Amygdala (tissue), 56 donors: ENCODE measurements at places on chromosomes 1 and 21.

- no peak for DNase-seq
Observed at GRCh38 chr1:159896546-159896930, 3.4 kb downstream of the CFAP45 start.

- DNase-seq: peak; percentile 60
Observed at GRCh38 chr1:12208764-12209494, 20.9 kb upstream of the VPS13D start.

- peak; percentile 63 for DNase-seq
Observed at GRCh38 chr1:30748699-30749401, 8.7 kb downstream of the LAPTM5 start.

- no peak for DNase-seq
Observed at GRCh38 chr1:21492356-21492625, 16.9 kb upstream of the ALPL start.

GRCh38 chr1:12601700-12602658 is 16.0 kb downstream of the DHRS3 start:
- no peak for DNase-seq

DNA sequence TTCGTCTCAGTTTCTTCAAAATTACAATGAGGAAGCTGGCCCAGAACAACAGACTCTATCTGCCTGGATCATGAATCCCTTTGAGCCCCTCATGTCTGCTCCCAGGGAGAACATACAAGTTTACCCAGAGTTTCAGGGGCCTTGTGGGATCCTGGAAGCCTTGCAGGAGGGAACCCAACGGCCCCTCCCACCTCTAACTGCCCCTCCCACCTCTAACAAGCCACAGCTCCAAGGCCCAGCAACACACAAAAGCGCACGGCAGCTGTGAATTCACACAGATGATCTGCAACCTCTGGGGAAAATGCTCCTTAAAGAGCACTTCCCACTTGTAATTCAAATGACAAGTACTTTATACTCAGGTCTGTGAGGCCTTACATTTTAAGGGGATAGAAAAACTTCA is 113.3 kb downstream of the NPHP4 start:
- DNase-seq: no peak

DNA sequence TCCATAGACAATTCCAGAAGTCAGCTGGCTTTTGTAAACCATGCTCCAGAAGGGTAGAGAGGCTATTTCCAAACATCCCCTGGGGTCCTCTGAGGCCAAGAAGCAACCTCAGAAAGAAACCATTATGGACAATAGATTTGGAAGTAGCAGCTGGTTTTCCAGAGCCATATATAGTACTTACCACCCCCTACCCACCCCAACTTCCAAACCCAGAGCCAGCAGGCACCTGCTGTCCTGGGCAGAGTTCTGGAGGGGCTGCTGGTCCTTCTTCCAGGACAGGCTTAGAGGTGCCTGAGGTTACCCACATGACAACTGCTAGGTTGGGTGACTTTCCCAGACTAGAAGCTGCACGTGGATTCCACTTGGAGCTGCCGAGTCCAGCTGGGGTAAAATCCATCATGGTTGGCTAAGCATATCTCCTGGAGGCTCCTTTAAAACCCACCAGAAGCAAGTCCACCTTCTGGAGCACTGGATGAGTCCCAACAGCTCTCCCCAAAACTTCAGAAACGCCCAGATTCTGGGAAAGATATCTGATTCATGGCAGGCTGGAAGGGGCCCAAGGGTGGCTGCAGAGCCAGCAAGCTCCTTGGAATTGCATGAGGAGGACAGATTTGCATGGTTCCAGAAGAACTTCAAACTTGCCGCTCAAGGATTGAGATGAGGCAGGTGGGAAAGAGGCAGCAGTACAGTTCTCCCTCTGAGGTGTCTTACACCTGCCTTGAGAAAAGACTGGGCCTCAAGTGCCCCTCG is 5.8 kb downstream of the MYCL start:
- no peak for DNase-seq

DNA sequence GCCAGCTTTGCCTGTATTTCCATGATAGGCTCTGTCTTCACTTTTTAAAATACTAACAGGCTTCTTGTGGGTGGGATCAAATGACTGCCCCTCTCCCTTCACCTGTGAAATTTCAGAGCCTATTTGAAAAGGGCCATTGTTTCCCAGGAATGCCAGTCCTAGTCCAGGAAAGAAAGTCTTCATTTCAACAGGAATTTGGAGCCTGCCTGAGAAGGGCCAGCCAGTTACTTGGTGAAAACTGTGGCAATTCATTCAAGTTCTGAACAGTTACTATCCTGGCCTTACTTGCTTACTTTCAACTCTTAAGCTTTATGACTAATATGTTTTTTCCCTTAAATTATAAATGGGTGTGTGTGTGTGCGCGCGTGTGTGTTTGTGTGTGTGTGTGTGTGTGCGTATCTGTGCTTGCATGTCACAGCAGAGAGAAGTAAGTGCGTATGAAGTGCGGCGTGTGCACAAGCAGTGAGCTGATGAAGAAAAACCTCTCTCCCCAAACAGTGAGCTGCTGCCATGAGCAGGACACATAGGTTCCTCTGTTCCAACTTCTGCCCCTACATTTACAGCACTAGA is 67.5 kb upstream of the RNPC3 start:
- no peak for DNase-seq

DNA sequence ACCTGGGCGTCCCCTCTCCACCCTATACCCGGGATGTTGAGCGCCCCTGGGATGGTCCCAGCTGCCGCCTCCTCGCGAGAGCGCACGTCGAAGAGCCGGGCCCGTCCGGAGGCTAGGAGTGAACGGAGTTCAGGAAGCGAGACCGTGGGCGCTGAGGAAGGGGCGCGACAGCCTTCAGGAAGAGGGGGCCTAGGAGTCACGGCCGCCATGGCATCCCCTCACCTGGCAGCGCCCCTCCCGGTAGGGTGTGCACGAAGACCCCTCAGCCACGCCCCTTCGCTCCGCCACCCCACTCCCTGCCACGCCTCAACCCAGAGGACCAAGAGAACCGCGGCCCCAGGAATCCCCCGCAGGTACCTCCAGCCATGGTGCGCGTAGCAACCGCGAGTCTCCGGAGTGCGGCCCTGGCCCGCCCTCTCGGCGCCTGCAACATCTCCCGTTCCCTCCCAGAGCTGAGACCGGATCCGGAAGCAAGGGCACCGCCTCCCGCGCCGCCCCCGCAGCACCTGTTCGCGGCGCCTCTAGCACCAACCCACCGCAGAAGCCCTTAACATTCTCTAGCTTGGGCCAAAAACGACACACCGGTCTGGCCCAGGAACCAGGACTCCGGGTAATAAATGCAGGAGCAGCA is at the start of gene TSTD1:
TSTD1 (minus strand) TSS at position 442 of the 631 bp plus-strand sequence; CDS start at position 367, 75 bp downstream.
- DNase-seq: no peak

DNA sequence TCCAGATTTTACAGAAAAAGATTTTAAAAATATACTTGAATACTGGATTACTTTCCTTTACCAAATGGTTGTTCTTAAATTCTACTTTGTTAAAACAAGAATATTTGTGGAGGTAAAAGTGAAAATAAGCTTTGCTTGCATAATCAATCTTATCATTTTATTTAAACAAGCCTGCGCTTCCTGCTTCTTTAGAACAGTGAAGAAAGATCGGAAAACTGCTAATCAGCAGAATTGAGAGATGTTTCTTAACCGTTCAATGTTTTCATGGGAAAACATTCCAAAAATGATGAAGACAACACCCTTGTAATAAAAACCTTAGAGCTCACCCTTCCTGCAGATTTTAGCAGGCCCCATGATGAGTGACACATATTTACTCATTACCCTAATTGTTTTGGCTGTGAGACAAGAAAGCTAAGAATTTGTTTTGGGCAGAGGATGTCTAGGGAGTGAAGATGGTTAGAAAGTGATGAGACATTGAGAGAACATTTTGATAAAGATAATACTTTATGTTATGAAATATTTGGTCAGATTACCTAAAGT is 72.6 kb downstream of the TPR start:
- no peak for DNase-seq

DNA sequence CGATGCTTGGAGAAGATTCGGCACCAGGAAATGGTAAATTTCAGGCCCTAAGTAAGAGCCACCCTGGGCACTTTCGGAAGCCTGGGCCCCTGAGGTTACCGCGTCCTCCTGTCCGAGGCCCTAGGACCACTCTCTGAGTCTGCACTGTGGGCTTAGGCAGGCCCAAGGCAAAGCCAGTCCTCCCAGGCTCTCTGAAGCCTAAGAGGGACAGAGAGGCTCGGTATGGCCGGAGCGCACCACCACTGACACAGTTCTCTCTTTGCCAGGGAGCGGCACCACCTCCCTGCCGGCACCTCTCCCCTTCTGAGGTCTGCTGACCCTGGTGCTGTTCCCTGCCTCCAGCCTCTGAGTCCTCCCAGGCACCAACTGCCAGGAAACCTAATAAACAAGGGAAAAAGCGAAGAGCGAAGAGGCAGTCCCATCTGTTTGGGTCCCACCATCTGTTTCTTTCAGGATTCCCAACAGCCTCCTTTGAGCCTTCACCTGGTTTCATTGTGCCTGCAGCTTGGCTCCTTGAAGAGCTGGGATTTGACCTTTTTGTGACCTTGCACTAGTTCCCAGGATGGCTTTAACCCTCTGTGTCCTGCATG is 57.7 kb downstream of the VWA5B1 start:
- no peak for DNase-seq

GRCh38 chr1:53371851-53372250 is 44.0 kb upstream of the LRP8 start:
- no peak for DNase-seq

DNA sequence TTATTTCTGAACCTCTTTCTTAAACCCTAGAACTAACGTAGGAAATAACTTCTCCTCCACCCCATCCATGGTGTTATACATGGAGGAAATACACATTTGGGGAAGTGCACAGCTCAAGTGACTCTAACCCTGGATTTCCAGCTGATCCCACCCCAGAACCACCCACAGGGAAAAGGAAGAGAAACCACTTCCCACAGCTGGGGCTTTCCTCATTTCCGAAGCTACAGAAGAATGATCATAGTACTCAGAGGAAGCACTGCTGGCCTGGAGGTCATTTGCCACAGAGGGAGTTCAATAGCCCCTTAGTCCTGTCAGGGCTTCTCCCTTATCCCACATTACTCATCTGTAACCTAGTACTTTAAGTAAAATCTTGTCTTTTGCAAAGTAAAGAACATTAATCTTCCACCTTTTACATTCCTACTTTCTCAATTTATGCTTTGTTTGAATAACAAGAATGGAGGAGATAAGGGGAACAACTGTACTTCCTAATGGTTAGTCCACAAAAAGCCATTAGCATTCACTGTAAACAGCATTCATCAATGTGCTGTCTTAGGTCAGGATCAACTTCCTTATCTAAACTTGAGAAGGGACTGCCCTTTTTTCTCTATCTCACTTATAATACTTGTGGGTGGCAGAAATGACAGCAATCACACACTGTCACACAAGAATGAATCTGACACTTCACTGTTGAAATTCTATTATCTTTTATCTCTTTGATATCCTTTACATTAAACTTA is 63.0 kb upstream of the RGS1 start:
- DNase-seq: no peak

GRCh38 chr1:234072793-234073192 is 168.3 kb downstream of the SLC35F3 start:
- DNase-seq: no peak

DNA sequence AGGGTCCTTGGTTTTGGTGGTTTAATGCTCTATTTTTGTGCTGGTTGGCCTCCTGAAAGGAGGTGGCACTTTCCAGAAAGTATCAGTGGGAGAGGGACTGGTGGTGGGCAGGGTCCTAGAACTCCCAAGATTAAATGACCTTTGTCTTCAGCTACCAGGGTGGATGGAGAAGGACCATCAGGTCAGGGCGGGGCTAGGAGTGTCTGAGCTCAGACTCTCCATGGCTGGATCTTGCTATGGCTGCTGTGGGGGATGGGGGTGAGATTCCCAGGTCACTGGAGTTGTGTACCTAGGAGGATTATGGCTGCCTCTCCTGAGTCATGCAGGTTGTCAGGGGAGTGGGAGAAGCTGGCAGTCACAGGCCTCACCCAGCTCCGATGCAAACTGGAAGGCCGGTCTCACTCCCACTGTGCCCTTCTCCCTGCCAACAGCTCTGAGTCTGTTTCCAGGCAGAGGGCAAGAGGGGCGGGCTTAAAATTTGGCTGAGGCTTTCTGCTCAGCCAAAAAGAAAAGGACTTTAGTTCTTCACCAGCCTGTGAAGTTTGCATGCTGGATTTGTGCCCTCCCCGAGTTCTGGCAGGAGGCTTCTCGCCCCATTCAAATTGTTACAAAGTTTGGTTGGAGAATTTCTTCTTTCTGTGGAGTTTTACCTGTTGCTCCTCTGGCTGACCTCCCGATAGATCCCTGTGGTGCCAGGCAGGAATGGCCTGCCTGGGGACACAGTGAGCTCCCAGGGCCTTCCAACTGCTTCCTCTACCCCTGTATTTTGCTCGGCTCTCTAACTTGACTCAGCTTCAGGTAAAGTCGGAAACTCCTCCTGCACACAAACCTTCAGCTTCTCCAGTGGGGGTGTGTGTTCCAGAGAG is 13.1 kb upstream of the KYAT3 start:
- DNase-seq: no peak

GRCh38 chr21:27564684-27565301 is 597.9 kb upstream of the ADAMTS5 start:
- DNase-seq: no peak

GRCh38 chr1:51346086-51346942 is 16.0 kb upstream of the TTC39A start:
- DNase-seq: no peak

- DNase-seq: no peak
Observed at GRCh38 chr1:40944326-40944725, 35.2 kb upstream of the CTPS1 start.

GRCh38 chr1:220281159-220281574 is 8.9 kb upstream of the RAB3GAP2 start:
- DNase-seq: no peak

DNA sequence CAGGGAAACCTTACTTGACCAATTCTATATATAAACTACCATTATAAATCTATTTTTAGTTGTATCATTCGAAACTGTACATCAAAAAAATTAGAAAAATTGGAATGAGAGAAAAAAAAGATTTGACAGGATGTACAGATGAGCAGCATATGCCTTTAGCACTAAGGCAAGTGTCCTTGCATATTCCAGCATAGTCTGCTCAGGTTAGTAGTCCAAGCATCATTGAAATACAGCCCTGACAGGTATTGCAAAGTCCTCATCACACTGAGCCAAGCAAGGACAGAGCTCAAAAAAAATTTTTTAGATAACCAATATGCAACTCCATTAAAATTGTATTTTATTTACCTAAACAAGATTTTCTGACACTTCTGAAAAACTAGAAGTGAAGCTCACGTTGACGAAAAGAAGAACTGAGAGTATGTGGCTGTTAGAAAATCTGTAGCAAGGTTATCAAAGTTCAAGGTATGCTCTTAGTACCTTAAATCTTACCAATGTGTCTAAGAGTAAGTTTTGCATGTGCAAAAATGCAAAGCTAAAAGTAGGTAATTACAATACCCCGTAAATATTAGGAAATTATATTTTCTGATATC is 465.6 kb upstream of the ADGRL4 start:
- no peak for DNase-seq

- no peak for DNase-seq
Observed at GRCh38 chr1:167776616-167777268, 55.0 kb downstream of the MPZL1 start.

DNA sequence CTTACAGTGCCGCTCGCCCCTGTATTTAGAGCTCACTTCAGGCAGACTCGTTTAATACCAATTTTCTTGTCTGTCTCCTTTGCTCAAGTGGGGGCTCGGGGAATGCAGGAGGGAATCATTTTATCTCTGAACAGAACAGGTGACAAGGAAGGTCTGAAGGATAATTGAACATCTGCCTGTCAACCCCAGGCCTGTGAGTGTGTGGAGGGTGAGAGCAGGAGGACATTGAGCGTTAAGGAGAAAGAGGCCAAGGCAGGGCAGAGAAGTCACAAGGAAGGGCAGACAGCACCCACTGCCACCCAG is 9.7 kb upstream of the PEF1 start:
- DNase-seq: no peak

GRCh38 chr21:45629046-45629981 is 14.2 kb upstream of the PCBP3 start:
- no peak for DNase-seq
